NCI-H510A treated with DMSO at 0.1 percent for 48 hours (cell line): ENCODE measurements at places on chromosomes 11 and 22.
A peak's percentile ranks its signal among the peaks of the same experiment; 100 is the strongest.

DNA sequence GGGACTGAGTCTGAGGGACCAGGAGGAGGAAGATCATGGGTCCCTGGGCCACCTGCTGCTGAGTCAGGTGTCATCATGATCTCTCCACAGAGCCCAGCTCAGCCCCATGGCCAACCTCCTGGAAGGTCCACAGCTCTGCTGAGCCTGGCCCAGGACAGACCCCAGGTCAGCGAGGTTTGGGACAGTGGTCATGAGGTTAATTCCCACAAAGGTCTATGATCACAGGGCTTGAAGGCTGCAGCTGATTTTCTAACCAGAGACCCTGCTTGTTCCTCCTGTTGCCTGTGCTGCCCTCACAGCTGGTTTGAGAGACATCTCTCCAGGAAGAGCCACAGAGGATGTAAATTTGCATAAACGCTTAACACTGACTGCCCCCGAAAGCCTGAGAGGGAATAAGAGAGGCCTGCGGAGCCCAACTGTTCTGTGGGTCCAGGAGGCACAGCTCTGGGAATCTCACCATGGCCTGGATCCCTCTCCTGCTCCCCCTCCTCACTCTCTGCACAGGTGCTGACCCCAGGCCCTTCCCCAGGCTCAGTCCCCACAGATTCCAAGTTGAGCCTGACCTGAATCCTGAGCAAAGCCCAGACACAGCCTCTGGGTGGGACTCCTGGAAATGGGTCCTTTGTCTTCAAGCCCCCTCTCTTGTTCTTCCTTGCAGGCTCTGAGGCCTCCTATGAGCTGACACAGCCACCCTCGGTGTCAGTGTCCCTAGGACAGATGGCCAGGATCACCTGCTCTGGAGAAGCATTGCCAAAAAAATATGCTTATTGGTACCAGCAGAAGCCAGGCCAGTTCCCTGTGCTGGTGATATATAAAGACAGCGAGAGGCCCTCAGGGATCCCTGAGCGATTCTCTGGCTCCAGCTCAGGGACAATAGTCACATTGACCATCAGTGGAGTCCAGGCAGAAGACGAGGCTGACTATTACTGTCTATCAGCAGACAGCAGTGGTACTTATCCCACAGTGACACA lies 102.8 kb downstream of the GGTLC2 start:
- no peak for DNase-seq

- no peak for DNase-seq
Measured at GRCh38 chr22:38228326-38228872, 26.6 kb downstream of the MAFF start.

DNA sequence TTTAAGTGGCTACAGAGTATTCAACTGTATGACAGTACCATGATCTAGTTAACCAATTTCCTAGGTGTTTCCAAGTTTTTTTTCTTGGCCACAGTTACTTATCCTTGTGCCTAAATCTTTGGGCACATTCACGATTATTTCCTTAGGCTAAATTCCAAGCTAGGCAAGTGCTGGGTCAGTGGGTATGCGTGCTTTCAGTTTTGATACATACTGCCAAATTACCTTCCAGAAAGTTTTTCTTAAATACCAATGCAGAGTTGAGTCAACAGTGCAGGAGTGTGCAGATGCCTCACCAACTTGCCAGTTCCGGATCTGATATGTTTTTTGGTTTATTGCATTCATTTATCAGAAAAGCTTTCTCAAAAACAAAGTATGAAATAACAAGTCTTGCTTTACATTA lies 67.9 kb upstream of the OR4B1 start:
- no peak for DNase-seq

- no peak for DNase-seq
Measured at GRCh38 chr11:35016916-35017315, 100.5 kb downstream of the PDHX start.

DNA sequence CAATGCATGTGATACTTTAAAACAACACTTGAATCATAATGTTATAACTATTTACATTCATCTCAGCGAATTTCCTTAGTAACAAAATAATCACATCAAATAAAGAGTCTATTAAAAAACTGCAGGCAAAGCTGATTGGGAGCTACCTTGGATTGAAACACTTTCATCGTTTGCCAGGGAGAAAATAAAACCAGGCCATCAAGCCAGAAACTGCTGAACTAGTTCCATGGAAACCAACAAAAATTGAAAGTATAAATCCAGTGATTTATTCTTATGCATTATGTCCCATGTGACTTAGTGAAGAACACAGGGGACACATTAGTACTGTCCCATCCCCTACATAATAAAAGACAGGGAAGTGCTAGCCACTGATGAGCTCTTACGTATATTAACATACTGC lies 21.7 kb downstream of the SLC35F2 start:
- DNase-seq, result no peak

DNA sequence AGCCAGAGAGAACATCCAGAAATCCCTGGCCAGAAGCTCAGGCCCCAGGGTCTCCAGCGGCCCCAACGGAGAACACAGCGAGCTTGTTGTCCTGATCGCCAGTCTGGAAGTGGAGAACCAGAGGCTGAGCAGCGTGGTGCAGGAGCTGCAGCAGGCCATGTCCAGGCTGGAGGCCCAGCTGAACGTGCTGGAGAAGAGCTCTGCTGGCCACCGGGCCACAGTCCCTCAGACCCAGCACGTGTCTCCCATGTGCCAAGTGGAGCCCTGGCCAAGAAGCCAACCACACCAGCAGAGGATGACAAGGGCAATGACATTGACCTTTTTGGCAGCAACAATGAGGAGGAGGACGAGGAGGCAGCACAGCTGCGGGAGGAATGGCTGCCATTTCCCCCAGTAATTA lies 20.6 kb upstream of the SCGB1D1 start:
- DNase-seq, result no peak

GRCh38 chr11:100602716-100603115 lies 84.4 kb upstream of the ARHGAP42 start:
- no peak for DNase-seq

DNA sequence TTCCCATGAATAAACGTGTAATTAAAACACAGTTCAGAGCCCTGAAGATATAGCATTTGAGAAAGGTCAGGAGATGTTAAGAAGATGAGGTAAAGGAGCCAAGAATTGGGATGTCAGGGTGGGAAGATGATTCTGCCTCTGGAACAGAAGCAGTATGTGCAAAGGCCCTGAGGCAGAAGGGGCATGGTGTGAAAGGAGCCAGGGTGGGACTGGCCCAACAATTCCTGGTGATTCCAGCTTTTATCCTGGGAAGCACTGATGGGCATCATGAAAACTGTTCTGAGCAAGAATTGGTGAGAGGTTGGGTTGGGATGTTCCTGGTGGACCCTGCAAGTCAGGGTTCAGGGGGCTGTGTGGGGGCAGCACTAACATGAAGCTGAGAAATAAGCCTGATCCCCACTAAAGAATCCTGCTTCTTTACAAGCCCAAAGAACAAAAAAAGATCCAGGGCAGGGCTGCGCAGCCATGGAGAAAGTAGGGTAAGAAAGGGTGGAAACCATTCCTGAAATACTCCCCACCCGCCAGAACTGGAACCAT lies 2.5 kb upstream of the FXYD6 start:
- no peak for DNase-seq

- no peak for DNase-seq
Measured at GRCh38 chr22:37703906-37704305, 7.1 kb downstream of the TRIOBP start.

GRCh38 chr22:34696557-34696956 lies 369.4 kb upstream of the ISX start:
- no peak for DNase-seq

DNA sequence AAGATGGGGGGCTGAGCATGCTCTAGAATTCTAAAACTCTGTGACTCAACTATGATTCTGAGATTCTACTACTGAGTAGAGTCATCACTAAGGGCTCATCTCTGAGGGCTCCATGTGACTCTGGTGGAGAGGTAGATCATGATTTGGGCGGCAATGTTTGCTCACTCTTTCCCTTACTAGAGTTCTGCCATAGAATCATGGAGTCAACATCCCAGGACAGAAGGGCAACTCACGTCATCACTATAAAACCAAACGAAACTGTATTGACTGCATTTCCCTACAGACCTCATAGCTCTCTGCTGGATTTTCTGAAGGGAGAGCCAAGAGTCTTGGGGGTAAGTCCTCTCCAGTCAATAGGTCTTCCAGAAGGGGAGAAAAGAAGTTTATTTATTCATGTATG lies at the start of gene MS4A14:
Gene MS4A14, plus strand, starts transcription at position 78 of the 400 bp plus-strand sequence. Its CDS starts 120 bp downstream, at position 198.
- no peak for DNase-seq

- DNase-seq, result no peak
Measured at GRCh38 chr22:37229805-37230672, 14.0 kb downstream of the RAC2 start.

DNA sequence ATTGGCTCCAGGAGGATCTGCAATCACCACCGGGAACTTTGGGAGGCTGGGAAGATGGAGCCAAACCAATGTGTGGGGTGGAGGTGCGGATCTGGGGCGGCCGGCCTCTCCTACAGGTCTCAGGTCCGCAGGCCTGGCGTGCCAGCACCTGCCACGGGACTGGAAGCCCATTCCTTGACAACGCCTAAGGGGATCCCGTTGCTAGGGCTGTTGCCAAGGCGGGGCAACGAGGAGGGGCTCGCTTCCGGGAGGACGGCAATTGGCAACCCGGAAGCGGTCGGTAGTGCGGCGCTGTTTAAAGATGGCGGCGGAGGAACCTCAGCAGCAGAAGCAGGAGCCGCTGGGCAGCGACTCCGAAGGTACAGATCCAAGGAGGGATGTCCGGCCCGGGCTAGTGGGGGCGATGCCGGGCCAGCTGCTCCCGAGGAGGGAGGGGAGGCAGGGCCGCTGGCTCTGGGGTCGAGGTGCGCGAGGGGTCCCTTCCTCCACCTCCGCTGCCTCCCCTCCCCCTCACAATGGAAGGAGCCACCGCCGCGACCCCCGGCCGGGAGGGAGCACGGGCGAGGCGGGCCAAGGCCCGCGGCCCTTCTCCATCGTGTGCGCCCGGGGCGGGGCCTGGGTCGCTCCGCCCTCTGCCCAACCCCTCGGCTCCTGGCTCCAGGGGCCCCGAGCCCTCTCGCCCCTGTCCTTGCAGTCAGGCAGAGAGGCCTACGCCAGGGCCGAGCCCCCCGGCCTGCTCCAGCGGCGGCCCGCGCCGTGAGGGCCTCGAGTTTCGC lies at the start of gene OTUB1:
Gene OTUB1, plus strand, starts transcription at position 283 of the 776 bp plus-strand sequence. Its CDS starts 19 bp downstream, at position 302.
- DNase-seq, result peak; percentile 92

DNA sequence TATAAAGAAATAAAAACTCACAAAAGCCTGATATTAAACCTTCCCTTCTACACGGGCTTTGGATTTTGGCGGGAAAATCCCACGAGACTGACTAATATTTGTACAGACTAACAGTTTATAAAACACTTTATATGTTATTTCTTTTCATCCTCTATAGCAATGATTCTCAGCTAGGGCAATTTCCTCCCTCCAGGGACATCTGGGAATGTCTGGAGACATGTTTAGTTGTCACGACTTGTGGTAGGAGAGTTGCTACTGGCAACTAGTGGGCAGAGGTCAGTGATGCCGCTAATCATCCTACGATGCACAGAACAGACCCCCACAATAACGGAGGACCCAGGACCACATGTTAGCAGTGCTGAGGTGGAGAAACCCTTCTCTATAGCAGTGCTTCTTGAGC lies 304.8 kb upstream of the PITPNB start:
- DNase-seq, result no peak

- DNase-seq, result no peak
Measured at GRCh38 chr22:35987487-35987886, 41.1 kb downstream of the RBFOX2 start.

- DNase-seq, result no peak
Measured at GRCh38 chr11:78299000-78299710, 110.4 kb downstream of the USP35 start.

DNA sequence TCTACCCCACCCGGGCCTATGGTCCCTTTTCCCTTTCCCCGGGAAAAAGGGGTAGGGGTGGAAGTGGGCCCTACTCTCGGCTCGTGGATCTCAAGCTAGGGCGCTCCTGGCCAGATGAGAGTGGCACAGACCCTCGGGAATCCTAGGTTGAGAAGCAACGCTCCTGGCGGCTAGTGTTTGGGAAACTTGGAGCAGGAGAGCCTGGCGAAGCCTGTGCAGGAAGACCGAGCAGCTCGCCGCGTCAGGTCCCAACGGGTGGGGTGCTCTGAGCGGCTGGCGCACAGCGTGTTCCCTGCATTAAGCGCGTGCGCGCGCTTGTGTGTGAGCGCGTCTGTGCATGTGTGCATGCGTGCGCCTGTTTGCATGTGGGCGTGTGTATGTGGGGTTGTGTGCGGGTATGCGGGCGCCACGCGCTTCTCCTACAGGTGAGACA lies 7.1 kb upstream of the FLI1 start:
- no peak for DNase-seq

DNA sequence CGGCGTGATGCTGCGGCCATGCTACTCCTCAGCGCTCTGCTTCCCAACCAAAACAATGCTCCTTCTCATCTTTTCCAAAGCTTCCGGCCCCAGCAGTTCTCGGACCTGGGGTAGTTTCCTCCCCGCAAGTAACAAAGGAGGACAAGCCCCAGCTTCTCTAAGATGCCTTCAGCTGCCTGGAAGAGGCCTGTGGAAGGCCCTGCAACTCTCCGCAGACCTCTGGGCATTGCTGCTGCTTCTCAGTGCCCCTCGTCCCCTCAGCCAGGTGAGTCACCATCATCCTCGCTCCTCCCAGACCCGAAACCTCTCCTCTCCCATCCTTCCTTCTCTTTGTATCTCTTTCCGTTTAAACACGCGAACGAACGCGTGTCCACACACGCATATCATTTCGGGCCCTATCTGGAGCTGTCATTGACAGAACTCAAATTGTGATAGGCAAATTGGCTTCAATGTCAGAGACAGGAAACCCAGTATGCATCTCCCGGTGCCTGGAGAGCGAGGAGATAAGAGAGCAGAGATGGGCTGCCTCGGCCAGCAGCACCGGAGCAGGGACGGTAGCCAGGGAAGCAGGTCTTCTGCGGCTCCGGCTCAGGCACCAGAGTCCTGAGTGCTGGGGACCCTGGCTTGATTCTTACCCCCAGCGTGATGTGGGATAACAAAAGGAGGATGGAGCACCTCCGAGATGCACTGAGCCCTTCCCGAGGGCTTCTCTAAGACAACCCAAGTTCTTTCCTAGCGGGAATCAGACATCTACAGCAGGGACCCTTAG lies 22.0 kb upstream of the JAM3 start:
- no peak for DNase-seq

DNA sequence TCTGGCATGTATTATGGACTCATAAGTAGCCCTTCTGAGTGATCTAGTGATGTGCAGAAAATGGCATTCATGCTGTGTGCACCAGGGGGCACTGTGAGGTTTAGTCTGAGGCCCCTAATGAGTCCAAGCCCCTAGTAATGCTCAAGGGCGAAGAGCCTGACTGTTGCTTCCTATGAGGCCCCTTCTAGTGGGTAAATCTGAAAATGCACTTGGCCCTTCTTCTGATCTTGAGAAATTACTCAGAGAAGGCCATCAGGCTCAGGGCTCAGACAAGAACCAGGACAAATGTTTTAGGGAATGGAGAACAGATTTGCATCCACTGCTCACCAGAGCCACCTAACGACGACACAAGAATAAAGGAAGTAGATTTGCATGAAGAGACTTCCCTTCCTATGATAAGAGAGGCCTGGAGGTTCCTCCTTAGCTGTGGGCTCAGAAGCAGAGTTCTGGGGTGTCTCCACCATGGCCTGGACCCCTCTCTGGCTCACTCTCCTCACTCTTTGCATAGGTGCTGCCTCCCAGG lies 75.8 kb downstream of the GGTLC2 start:
- DNase-seq, result no peak
